ENCODE measurements at places on chromosomes 4 and X. TPM values are rescaled to one million over a fixed set of nuclear protein-coding genes. Genes with fewer than 3 reads are reported as not detected.

DNA sequence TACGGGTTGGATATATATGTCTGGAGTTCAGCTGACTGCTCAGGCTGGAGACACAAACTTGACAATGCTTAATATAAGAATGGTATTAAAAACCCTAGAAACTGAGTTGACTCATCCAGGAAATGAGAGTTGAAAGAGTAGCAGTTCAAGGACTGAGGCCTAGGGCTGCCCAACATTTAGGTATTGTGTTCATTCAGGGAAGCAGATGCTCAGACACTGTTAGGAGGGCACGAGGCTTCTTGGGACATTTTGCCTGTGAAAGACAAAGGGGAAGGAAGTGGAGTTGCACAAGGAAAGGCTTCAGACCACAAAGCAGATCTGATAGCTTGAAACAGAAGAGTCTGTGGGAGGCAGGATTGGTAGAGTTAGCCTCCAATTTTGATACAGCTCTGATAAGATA, 52.0 kb upstream of the HS3ST1 start:
- DNase-seq = peak; percentile 73

- DNase-seq = no peak
Observed at GRCh38 chr4:6755088-6755753, 27.3 kb upstream of the KIAA0232 start.

GRCh38 chrX:43655151-43656004, 721 bp upstream of the MAOA start:
- no peak for DNase-seq

Gene GAGE12H
- total RNA-seq = not detected

Gene FMR1NB
- total RNA-seq = not detected

Gene CXCL8
- 16.4 TPM for total RNA-seq

Gene ARHGAP10
- total RNA-seq = 4.8 TPM
